ENCODE measurements at places on chromosomes 4 and X. TPM values are rescaled to one million over a fixed set of nuclear protein-coding genes. Genes with fewer than 3 reads are reported as not detected.

ETDB gene
- not detected for total RNA-seq

GRCh38 chr4:168514249-168514852, 17.5 kb downstream of the PALLD start:
- DNase-seq: peak; percentile 34

DNA sequence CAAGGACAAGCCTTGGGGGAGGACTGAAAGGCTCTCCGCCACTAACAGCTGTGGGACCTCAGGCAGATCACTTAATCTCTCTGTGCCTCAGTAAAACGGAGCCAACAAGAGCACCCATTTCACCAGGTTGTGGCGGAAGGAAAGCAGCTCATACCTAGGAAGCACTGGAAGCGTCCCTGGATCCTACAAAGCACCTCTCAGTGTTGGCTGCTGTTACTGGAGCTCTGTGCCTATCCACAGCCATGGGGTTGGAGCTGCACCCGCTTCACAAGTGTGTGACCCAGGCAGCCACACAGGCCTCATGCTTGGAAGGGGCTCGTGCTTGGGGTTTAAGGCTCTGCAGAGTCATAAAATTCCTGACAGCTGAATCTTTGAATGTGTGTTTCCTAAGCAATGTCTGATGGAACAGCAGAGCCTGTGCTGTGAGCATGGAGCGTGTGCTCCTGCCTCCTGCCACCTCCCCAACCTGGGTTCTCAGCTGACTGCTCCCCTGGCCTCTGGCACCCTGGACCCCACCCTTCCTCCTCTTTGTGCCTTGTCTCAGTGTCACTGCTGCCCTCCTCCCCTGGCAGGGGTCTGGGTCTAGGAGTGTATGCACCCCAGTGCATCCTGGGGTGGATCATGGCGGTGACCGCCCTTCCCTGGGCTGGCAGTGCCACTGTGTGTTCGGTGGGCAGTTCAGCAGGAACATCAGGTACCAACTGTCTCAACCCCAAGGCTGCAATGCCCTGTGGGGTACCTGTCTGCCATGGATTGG, 14.4 kb upstream of the MAN2B2 start:
- no peak for DNase-seq

GRCh38 chr4:169269916-169270809, 593 bp downstream of the SH3RF1 start:
- peak; percentile 25 for DNase-seq

- DNase-seq: no peak
These were observed 24.2 kb downstream of the SMC1A start for GRCh38 chrX:53398216-53398615.

SH3TC1 gene
- 10.0 TPM for total RNA-seq

DNA sequence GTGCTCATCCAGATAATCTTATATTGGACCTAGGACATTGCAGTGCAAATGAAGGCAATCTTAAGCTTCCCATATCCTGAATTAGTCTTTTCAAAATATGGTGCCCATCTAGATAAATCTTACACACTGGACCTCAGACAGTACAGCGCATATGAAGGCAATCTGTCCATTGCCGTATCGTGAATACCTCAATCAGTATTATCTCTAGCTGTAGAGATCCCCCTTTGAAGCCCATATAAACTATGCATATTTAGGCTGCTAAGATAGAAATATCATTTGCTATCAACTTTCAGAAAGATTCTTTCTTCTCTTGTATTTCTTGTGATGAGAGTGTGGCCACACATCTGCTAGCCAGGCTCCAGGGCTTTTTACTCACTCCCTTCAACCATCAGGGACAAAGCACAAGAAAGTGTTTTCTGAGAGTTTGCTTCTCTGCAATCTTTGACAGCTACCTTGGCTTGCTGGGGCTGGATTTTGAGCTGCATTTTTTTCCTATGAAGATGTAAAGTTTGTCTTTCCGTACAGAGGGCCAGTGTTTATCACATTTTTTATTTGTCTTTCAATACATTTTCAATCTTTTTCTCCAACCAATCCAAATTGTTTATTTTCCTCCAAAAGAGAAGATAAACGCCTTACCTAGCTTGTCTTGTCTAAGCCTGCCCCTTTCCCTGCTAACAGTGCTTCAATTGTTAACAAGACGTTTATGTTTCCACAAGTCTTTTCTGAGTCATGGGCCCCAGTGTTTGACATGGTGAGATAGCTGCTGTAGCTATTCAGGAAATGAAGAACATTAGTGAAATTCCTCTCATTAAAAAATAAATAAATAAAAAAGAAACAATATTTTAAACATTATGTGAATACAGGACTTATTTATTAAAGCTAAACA, 57.6 kb upstream of the FAT1 start:
- peak; percentile 59 for DNase-seq

- DNase-seq: no peak
These were observed 19.8 kb downstream of the PSAPL1 start for GRCh38 chr4:7414736-7415510.

LINC00632 gene
- 0.48 TPM for total RNA-seq

- DNase-seq: no peak
These were observed 22.8 kb upstream of the SH3RF1 start for GRCh38 chr4:169293343-169294176.

DNA sequence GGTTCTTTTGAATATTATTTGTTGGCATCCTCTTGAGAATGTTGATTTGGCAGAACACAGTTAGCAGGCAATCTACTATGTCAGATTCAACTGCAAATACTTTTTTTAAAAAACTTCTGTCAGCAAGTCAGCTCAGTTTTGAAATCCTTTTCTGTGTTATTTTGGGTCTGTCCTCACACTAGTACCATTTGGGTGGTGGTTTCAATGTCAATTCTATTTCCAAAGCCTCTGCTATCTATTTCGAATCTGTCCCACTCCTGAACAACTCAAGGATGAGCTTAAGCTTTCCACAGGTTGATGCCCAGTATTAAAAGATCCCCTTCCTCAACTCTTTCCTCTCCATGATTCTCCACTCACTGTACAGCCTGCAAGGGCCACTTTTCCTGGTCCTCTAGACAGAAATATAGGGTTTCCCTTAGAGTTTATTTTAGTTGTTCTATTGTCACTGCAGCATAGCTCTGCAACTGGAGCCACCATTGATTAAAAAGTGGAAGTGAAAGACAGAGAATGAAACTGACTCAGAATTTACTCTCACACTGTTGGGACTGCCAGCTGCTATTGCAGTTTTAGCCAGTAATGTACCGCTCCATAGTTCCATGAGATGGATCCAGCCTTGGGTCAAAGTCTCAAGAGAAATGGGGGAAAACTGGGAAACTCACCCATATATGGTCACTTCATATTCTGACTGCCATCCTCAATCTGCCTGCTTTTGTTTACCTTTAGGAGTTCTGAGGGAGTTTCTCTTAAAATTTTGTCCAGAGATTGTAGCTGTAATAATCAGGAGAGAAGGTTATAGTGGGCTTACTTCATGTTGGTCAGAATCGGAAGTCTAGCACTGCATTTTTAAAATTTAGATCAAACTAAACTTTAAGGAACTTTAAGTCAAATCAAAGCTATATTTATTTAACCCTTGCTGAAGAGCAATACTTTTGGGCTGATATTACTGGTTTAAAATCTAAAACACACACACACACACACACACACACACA, 14.6 kb downstream of the HDX start:
- DNase-seq: no peak

DNA sequence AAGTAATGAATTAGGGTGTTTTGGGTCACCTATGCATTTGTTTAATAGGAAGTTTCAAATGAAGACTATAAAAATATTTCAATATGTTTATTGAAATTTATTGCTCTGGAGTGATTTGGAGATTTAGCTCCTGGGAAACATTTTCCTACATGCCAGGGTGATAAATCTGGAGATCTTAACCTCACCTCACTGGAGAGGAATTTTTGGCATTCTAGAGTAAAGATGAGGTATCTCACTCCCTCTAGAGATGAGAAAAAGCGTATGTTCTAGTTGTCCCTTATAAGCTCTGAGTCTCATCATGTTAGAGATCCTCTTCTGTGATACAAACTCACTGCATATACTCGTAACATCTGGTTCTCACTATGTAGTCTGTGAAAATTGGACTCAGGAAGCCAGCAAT, 219.0 kb downstream of the KLHL4 start:
- no peak for DNase-seq

ZFP92 gene
- total RNA-seq: 2.0 TPM

DNA sequence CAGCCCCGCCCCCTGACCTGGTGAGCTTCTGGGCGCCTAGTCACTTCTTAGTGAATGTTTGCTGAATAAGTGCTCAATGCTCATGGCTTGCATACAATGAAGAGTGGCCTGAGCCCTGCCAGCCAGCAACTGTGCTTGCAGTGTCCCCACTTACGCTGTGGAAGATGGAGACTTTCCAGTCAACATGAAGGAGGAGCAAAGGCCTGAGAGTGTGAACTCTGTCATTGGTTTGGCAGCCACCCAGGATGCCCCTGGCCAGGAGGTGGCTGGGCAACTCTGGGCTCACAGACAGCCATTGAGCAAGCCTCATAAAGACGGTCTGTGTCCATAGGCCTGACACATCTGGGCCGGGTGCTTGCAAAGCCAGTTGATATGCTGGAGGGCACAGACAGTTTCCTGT, 72.1 kb upstream of the MAMLD1 start:
- no peak for DNase-seq

OPRPN gene
- not detected for total RNA-seq

- no peak for DNase-seq
These were observed 25.3 kb downstream of the LRP2BP start for GRCh38 chr4:185370268-185370949.

DNA sequence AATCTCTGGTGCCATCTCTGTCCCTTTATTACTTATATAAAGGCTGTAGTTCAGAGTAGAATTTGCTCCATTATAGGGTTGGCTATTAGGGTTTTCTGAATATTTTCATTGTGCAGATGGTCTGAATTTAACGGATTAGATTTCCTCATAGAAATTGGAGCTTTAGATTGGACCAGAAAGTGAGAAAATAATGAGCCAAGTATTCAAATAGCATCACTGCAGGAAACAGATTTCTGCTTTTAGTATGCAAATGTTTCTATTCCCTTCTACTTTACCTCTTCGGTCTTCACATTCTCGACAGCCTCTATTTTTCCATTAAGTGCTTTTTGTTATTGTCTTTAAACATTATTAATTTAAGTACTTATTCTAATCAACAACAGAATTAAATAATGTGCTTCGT, 55.4 kb downstream of the TRIM2 start:
- DNase-seq: no peak

GRCh38 chr4:37879365-37879764, 11.5 kb upstream of the TBC1D1 start:
- no peak for DNase-seq

ADGRL3 gene
- total RNA-seq: 1.0 TPM

GRCh38 chr4:174284487-174284886, 776 bp downstream of the CEP44 start:
- no peak for DNase-seq

NPNT gene
- total RNA-seq: 0.29 TPM

DNA sequence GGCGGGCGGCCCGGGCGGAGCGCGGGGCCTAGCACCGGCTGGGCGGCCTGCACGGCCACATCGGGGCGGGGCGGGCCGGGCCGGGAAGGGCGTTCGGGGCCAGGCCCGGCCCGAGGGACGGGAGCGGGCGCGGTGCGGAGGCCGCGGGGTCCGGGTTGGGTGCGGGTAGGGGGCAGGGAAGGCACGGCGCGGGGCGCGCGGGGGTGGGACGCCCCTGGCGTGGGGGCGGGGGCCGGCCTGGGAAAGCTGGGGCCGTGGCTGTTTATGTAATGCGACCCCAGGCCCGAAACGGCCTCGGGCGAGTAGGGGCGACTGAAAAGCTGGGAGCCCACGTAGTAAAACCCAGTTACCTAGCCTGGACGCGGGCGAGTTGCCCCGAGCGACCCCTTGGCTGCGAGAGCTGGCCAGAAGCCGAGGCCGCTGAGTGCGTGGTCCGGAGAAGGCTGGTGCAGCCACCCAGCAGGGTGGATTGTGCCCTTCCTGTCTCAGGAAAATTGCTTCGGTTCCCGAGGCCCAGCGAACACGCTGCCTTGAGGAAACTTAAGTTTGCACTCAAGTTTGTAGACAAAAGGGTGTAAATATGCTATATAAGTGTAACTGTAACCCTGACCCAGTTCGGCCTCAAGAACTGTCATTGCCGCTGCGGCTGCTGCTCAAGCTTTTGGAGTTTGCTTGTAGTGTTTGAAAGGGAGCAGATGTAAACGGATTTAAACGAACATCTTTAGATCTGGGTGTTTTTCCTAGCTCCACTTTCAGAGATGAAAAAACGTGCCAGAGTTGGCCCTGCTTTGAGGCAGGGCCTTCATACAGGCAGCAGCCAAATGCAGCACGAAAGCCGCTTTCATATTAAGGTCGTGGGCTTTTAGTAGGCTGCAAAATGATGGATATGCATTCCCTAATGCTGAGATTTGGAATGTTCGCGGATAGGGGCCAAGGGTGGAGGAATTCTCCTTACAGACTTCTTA, 674 bp downstream of the SEC24B start:
- DNase-seq: no peak

GRCh38 chrX:13875572-13875971, 58.7 kb upstream of the GPM6B start:
- DNase-seq: no peak

KLB gene
- not detected for total RNA-seq

- peak; percentile 93 for DNase-seq
These were observed 133.9 kb downstream of the AFAP1 start for GRCh38 chr4:7805533-7806337.

STK26 gene
- total RNA-seq: 14.5 TPM

DNA sequence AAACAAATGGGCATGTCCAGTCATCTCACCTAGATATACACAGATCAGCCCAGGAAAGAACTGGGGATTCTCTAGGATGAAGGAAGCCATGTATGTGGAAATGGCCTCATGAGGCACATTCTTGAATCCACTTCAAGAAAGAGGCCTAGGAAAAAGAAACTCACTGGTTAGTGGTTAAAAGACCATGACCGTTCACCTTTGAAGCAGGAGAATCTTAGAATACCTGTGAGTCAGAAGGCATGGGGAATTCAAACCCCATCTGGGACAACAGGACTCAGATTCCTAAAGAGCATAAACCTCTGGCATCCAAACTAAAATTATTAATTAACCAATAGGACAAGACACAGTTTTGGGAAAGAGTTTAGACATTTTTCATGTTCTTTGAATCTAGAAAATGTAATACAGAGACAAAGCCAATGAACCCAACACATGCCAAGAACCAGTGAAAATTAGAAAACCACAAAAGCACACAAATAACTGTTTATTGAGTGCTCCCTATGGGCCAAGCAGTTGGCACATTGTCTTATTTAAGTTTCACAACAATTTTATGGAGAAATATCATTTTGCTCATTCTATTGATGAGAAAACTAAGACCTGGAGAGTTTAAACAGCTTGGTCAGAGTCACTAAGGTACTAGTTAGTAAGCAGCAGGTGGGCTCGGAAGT, 97.5 kb downstream of the NPNT start:
- no peak for DNase-seq

GRCh38 chrX:133294126-133294525, 76.0 kb upstream of the TFDP3 start:
- DNase-seq: peak; percentile 57
